ENCODE measurements at places on chromosomes 4 and X.

- DNase-seq: no peak
Observed at GRCh38 chrX:23752740-23753415, 9.8 kb upstream of the ACOT9 start.

DNA sequence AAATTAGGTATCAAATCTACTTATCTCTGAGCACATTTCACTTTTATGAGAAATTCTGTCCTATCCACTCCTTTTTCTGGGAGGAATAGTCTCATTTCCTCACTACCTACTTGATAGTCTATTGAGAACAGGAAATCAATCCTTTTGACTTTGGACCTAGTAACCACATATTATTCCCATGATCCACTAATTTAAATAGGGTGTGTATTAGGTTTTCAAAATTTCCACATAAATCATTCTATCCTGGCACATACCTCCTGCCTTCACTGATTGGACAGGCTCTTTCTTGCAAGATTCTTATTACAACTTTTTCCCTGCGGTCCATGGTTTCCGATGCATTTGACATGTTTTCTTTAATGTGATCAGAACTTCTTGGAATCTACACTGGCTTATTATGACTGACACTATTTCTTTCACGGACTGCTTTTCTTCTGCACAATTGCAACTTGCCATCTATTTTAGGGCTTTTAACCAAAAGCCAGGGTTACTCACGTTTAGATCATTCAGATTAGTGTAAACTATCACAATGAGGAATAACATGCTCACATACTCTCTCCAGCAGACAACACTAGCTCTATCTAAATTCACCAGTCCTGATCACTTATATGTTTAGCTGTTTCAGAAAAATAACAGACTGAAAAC, 419.9 kb upstream of the SLIT2 start:
- no peak for DNase-seq

DNA sequence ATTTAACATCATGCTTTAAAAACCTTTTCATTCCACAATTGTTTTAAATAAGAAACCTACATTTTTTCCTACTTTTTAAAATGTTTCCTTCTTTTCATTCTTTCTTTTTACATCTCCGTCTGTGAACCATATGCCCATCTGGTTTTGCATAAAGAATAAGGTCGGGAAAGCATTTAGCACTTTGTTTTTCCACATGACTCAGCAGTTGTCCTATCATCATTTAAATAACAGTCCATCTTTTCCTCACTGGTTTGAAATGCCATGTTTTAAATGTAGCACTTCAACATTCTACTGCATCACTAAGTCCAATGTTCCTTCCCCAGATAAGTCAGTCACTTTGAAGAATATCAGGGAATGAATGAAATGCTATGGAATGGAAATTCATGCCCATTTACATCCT, 128.4 kb downstream of the SH3RF1 start:
- DNase-seq: no peak

DNA sequence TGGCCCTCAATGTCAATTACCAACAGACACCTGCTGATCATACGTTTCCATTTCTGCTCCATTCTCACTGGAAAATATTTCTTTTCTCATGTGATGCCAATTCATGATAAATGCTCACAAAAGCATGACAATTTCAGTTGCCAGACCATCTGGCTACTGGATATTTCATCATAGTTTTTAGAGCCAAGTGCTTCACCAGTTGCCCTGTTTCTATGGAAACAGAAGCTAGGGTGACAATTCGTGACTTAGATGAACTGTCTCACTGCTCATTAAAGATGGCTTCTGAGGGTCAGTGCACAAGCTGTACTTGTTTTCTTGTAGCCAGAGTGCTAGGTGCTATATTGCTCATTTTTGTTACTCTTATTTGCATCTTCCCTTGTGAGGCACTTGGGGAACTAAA, 184.9 kb downstream of the COMMD8 start:
- no peak for DNase-seq

- no peak for DNase-seq
Observed at GRCh38 chr4:33085709-33086108, 2365.5 kb downstream of the PCDH7 start.

GRCh38 chrX:111731351-111731750, 50.4 kb downstream of the ALG13 start:
- DNase-seq: no peak

DNA sequence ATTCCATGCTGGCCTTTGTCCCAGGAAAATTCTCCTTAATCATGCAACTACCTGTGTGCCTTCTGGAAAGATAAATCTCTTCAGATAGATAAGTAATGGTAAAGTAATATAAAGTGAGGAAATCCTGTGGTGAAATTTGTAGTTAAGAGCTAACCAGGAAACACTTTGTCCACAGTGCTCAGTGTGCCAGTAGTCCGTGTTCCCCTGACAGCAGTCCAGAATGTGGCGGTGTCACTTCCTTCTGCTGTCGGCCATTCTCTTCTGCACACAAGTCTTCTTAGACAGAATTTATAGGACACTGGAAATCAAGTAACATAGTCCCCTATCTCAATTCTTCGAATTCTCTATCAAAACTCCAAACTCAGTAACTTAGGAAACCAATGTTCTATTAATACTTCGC, 5.7 kb upstream of the CXXC4 start:
- DNase-seq: no peak

DNA sequence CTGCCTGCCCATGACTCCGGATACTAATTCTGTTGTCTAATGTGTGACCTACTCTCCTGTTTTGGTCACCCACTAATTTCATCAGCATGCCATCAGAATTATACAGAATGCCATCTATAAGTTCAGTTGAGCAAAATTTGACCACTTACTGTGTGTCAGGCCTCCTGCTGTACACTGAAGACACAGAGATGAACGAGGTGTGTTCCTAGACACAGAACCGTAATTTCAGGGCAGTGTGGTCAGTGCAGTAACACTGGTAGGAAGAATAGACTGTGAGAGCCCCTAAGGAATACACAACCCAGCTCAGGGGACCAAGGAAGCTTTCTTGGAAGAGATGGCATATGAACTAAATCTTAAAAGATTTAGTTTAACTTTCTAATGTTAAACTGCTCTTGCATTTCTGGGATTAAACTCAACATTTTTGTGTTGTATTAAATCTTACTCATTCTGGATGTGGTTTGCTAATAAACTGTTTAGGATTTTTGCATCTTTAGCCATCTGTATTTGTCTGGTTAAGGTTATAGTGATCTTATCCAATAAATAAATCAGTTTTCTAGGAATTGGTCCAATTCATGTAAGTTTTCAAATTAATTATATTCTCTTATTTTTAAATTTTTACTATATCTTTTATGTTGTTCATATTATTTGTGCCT, 34.3 kb downstream of the KANTR start:
- no peak for DNase-seq

DNA sequence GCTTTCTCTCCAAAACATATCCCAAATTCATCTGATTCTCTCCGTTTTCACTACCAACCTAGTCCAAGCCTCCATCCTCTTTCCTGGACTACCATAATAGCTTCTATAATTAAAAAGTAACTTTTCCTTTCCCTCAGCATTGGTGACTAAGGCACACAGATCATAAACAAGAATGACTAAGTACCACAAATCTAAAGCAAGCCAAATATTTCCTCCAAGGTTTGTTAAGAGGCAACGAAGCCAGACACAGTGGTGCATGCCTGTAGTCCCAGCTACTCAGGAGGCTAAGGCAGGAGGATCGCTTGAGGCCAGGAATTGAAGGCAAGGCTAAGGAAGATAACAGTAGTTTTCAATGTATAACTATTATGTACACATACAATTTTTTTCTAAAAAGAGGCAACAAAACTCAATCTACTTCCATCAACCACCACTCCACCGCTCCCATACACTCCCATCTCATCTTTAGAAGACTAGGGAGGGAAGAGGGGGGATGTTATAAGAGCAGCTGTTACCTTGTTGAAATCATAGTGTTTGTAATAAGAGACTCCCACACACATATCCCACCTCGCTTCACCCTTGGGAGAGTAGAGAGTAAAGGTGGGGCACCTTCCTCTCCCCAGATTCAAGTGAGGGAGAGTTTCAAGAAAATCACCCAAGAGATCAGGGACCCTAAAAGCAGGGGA, 4.2 kb upstream of the JCHAIN start:
- no peak for DNase-seq

GRCh38 chr4:3305610-3306371, 13.0 kb downstream of the RGS12 start:
- peak; percentile 35 for DNase-seq

GRCh38 chr4:184756399-184756798, 22.5 kb upstream of the CENPU start:
- no peak for DNase-seq

DNA sequence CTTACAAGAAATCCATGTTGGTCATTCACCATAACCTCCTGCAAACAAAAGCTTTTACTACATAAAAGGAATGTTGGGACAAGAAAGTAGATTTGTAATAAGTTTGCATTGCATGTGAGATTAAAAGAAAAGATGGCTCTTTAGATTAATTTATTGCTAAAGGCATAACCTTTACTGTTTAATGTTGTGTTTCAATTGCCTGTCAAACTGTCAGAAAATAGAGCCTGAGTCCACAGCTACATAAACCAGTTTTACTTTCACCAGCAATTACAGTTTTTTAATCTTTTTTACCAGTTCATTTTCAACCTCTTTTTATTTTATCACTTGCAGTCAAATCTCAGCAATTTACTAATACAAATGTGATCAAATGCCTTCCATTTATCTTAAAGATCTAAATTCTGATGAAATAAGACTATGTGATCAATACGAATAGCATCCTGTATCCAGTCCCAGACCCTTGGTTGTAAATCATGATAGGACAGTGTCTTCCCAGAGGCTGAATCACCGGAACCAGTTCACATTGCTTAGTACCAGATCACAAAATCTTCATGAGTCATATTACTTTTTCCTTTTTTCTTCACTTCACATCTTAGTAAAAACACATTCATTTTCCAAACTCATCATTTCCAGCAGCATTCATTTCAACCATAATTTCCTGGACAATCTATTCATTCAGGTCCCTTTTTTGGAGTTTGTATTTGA, 95.4 kb upstream of the FRG1 start:
- no peak for DNase-seq

GRCh38 chrX:106862972-106863688, 40.0 kb downstream of the RIPPLY1 start:
- DNase-seq: no peak

GRCh38 chr4:101081695-101082369, 265.5 kb downstream of the PPP3CA start:
- DNase-seq: no peak

GRCh38 chrX:109966246-109966645, 36.7 kb upstream of the TMEM164 start:
- DNase-seq: no peak

- DNase-seq: no peak
Observed at GRCh38 chr4:33746979-33747378, 2497.3 kb downstream of the ARAP2 start.

DNA sequence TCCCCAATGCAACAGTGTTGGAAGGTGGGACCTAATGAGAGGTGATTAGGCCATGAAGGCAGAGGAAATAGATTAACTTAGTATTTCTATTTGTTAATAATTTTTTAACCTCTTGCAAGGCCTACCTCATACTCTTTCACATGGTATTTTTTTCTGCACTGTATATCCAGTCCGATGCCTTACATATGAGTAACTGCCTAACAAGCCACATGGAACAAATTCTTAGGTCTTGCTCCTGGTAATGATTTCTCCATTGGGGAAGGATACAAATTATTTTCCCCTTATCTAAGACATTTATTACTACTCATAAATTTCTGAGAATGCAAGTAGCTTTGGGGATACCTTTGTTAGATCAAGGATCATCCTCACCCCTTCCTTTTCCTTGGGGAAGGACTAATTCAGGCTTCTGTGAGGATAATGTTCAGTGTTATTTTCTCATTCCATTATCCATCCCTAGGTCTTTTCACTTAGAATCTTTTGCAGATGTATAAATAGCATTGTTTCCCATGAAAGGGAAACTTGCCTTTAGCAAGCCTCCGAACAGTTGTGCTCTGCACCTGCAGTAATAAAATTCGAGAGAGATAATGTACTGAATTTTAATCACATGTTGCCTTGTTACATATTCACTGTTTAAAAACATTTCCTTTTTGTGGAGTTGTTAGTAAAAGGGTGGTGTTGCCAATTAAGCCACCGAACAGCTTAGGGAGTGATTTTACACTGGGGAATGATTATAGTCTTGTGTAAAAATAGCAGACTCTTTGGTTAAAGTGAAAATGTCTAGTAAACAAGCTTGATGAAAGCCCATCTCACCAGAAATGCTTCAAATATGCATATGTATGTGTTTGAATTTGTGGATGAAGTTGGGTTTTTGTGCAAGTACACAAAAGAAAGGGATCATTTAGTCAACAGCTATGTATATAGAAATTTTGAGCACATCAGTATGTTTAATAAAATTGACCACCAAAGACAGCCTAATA, 89.9 kb downstream of the CFAP299 start:
- DNase-seq: no peak

- DNase-seq: no peak
Observed at GRCh38 chrX:7362111-7362510, 214.2 kb upstream of the PUDP start.

DNA sequence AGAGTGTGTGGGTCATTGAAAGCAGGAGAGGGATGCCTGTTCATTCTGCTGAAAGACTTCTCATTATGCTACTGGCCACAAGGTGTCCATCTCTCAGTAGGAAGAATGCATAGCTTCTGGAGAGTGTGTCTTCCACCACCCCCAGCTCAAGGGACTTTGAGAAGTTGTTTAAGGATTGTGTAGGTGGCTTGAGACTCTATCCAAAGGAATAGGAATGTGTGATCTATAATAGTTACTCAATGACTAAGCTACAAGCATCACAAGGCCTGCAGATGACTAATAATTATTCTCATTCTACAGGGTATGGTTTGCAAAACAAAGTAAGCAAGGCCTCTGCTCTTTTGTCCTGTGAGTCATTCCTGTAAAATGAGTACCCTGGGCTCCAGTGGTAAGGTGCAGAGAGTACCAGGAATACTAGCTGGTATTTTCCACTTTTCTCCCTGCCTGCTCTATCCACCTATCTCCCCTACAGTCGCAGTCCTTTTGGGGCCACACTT, 279.8 kb upstream of the BOD1L1 start:
- DNase-seq: no peak

- DNase-seq: peak; percentile 62
Observed at GRCh38 chr4:99652596-99653436, 4.8 kb downstream of the C4orf54 start.

DNA sequence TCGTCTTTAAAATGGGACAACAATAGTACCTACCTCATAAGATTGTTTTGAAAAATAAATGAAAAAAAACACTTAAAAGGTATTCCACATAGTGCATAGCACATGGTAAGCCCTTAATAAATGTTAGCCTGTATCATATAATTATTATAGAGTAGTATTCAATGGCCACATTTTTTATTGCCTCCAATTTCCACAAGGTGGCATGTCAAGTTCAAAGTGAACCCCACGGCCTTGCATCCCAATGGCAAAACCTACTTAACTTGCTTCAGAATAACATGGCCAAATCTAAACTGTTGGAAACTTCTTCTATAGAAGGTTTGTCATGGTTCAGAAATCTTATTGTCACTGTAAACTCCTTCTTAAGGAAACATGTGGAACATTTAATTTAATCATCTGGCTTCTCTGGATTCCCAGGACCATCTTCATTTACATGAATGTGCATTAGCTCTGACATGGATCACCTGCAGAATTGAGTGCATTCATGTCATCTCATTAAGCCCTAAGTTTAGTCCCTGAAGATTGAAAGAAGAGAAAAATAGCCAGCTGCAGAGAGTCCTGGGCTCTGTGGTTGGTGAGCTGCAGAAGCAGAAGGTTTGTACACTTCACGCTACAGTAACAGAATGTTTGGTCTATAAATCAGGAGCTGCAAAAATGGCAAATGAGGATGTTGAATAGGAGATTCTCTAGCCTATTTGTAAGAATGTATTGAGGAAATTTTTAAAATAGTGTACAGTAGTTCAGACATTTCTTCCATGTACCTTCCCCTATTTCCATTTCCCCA, 61.0 kb downstream of the ANXA3 start:
- no peak for DNase-seq

All from NCI-H510A treated with DMSO at 0.1 percent for 48 hours (cell line).